ENCODE measurements at places on chromosomes 11 and 22.

DNA sequence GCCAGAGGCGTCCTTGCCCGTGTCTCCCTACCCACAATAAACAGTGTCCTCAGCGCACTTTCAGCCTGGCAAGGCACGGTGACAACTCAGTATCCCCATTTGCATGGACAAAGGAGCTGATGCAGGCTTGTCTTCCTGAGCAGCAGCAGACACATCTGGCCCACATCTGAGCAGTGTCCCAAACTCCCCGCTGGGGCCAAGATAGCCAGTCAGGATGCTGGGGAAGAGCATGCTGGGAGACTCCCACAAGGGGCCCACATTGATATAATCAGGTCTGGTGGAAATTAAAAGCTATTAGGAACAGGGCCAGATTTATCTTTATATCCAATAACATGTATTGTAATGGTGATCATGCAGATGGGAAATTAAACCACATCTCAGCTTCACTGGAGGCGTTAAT, 24.7 kb downstream of the DSCAML1 start:
- DNase-seq = no peak

DNA sequence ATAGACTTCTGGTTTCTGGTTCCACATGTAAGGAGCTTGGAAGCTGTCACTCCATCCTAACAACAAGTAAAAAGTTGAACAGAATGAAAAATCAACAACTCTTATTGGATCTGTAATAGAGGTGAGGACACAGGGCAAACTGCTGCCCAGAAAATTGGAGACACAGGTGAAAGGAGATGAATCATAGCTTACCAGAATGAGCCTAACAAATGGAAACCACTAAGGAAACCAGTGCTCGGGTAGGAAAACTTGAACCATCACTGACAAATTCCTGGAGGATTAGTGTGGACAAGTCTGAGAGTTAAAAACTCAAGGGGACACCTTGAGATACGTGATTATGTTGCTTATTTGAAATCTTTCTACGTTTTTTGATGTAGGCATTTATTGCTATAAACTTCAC, 52.1 kb downstream of the GDPD4 start:
- no peak for DNase-seq

DNA sequence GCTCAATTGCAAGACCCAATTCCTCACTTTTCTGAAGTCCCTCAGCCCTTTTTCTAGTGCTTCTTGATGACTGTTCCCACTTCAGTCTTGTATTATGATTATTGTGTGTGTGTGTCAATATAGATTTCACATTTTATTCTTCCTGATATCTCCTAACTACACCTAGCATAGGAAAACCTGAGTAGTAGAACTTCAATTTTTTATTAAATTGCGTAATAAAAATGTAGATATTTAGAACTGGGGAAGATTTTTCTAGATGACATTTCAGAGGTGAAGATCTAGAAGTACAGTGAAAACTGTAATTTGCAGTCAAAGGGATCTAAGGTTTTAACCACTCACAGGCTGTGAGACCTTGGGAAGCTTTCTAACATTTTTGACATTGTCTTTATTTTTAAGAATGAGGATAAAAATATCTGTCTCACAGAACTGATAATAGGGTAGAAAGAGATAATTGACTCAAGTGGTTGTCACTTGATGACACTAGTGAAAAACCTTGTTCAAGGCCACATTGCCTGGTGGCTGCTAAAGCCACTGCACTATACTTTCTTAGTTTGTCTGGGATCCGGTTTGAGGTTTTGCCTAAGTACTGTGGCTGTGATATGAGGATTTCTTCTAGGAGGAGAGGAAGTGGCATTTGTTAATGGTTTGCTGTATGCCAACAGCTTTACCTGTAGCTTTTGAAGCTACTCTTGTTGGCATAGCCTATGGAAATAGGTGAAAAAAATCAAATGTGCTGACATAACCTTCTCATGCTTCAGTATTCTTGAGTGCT, 32.2 kb upstream of the SESN3 start:
- no peak for DNase-seq

DNA sequence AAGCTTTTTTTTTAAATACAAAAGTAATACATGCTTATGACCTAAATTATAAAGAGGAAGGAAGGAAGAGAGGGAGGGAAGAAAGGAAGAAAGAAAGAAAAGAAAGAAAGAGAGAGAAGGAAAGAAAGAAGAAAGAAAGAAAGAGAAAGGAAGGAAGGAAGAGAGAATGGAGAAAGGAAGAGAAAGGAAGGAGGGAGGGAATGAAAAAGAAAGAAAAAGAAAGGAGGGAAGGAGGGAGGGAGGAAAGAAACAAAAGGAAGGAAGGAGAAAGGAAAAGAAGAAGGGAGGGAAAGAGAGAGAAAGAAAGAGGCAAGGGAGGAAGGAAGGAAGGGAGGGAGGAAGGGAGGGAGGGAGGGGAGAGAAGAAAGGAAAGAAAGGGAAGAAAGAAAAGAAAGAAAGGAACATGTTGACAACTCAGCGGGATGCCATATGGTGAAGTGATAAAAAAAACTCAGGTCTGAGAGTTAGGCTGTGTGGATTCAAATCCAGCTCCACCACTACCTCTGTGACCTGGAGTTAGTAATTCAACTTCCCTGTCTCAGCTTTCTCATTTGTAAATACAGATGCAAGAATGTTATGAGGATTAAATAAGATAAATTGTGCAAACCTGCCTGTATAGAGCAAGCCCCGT, 9.6 kb upstream of the EED start:
- DNase-seq = no peak

GRCh38 chr11:65501472-65502273, 2.8 kb downstream of the MALAT1 start:
- no peak for DNase-seq

DNA sequence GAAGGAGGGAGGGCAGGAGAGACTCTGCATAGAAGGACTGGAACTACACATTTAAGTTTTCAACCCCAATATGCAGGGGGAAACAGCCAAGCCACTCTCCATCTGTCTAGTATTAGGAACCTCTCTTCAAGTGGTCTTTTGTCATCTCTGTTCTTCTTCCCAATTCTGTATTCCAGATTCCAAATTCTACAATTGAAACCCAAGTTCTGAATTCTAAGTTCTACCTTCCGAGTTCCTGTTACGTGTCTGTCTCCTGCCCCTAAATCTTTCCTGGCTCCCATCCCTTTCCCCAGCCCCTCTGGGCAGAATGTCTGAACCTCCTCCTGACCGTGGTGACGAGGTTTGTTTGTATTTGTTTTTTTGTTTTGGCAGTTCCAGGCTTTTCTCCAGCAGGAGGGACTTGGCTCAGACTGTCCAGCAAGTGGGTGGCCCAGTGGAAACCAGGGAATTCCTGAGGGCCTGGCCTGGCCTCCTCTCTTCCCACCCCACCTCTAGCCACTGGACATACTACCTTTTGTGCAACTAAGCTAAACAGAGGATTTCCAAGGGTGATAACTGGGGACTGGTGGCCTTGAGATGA, 1.6 kb upstream of the THOC5 start:
- DNase-seq = peak; percentile 43

DNA sequence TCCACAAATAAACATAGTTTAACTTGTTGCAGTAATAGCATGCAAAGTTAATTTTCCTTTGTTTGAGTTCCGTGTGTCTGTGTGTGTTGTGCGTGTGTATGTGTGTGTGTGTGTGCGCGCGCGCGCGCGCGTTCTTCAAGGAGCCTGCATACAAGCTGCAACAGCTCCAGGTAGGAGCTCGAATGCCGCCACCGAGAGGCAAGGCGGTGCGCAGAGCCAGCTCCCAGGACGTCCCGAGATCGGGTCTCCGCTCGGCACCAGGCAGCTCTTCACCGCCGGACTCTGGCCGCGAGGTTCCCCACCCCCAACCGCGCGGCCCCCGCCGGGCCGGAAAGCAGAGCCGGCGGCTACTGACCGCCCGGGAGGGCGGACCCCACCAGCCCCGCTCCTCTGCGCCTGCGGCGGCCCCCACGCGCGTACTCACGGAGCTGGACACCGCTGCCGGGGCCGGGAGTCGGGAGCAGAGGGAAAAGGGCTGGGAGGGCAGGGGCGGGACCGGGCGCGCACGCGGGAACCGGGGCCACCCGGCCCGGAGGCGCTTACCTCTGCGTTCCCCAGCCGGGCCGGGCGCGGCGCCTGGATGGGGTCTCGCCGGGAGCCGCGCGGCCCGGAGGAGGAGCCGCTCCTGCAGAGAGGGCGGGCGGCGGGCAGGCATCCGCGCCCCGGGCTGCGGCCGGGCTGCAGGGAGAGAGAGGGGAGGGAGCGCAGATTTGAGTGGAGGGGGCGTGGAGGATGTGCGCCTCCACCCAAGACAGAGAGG, 40.4 kb upstream of the AKIP1 start:
- DNase-seq = peak; percentile 70

- DNase-seq = peak; percentile 54
Observed at GRCh38 chr22:23856721-23857605, 712 bp upstream of the SLC2A11 start.

DNA sequence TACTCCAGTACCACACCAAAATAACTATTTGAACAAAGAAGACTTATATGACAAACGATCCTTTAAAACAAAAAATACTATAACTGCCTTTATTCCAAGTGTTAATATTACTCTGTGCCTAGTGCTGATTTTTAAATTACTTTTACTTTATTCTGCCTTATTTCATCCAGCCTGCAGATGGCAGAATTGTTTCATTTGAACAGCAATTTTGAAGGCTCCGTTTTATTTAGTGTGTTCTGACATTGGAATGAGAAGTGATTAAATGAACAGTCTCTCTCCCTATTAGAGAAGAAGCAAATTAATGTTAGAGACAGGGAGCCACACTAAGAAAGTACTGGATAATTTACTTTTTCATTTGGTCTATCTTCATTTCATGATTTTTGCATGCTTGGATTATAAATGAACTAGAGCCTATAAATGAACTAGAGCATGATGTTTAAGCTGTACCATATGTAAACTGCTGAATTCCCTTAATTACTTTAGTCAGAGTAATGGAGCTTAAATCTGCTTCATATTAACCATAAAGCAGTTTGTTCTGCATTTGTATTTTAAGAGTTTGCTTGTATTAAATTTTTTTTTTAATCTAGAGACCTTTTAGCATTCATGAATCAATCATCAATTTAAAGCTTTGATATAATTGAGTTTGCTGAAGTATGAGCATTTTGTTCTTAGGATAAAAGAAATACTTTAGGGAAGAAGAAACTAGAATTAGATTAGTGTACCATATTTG, 9.8 kb downstream of the PDHX start:
- no peak for DNase-seq

GRCh38 chr11:63869683-63870082, 30.8 kb downstream of the MARK2 start:
- no peak for DNase-seq

- DNase-seq = no peak
Observed at GRCh38 chr11:5684036-5684645, 733 bp downstream of the TRIM5 start.

DNA sequence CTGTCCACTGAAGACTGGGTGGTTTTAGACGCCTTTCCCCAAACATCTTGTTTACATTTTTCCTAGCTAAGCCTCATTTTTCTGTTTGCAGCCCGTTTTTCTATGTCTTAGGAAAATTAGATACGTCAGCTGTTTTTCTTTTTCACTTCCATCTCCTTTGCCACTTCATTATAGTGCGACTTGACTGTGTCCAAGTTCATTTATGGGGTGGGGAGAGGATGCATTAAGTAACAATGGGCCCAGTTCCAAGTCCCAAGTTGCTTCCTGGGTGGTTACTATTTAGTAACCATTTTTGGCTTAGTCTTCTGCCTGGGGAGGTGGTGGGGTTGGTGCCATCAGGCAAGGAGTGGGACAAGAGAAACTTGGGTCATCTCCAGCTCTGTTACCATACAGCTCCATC, 83.0 kb downstream of the TRAF6 start:
- DNase-seq = no peak

GRCh38 chr11:34514597-34514996, 1.0 kb upstream of the ELF5 start:
- DNase-seq = no peak

- DNase-seq = no peak
Observed at GRCh38 chr11:35292279-35292678, 127.1 kb downstream of the SLC1A2 start.

- DNase-seq = peak; percentile 40
Observed at GRCh38 chr11:9138612-9139579, 47.5 kb upstream of the SCUBE2 start.

DNA sequence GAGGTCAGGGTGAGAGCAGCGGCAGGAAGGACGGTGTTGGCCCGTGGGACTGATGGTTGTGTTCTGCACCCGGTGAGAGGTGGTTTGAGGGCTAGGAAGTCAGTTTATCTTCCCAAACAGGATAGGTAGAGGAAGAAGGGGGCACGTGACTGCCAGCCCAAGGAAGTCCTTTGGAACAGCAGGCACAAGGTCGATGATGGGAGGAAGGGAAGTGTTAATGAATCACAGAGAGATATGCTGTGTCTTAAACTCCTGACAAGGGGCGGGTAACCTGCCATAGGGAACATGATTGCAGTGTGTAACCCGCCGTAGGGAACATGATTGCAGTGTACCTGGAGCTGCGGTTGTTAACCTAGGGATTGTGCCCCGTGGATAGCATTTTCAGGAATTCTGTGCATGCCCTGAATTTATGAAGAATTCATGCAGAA, 49.0 kb downstream of the PRR5L start:
- DNase-seq = no peak

DNA sequence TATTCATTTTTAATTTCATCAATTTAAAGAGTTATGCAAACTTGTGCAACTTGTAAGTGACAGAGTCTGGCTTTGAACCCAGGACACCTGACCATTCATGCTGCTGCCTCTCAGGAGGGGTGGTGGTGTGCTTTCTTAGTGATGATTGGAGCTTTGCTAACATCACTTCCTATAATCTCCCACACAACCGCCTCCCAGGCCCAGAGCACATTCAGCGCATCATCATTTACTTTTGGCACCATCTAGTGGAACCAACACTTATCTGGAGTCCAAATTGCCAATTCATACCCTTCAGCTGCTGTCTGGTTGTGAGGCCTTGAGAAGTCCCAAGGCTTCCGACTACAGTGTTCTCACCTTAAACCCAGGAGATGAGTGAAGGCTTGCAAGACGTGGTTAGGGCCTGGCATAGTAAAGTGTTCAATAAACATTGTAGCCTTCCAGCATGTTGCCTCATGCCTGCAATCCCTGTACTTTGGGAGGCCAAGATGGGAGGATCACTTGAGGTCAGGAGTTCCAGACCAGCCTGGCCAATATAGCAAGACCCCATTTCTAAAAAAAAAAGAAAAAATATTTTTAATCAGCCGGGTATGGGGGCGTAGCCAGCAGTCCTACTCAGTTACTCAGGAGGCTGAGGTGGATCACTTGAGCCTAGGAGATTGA, 1.1 kb upstream of the TTLL1 start:
- DNase-seq = peak; percentile 62

All from ovary (tissue), 10 donors.